AG09319 (cell line): ENCODE measurements at places on chromosomes 3 and 15.
A peak's percentile ranks its signal among the peaks of the same experiment; 100 is the strongest.

GRCh38 chr15:76846782-76847181, 58.4 kb downstream of the SCAPER start:
- DNase-seq, result no peak

DNA sequence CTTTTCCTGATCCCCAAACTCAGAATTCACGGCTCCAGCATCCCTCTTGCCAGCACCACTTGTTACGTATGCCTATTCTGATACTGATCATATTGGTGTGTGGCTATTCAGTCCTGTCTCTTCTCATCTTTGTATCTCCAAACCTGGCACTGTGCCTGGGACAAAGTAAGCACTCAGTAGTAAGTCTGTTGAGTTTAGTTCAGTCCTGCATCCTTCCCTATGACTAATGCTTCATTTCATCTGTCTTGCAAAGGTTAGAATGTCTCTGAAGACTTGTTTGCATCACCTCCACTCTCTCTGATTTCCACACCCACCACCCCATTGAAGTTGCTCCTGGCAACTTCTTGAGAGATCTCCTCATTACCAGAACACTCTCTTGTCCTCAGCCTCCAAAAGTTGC, 80.3 kb downstream of the HMG20A start:
- peak; percentile 29 for DNase-seq

- DNase-seq, result no peak
These were observed 172.8 kb upstream of the UBE3A start for GRCh38 chr15:25611603-25612002.

DNA sequence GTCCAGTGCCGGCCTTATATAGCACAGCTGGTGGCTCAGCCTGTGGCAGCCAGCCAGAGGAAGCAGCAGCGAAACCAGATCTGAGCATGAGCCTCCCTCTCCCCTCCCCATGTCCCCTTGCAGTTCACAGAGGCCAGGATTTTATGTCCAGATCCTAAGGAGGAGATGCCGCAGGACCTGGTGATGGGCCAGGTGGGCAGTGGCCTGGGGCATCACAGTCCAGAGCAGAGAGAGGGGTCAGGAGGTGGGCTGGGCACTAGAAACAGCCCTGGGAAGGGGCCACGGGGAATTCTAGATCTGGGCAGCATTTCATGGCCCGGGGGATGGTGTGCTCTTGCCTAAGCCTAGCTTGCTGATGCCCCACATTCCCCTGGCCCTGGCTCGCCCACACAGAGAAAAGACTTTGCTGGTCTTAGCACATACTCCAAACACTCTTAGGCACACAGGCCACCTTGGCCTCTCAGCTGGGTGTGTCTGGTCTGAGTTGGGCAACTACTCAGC, 259 bp upstream of the CILP start:
- no peak for DNase-seq

GRCh38 chr3:20462723-20463122, 276.7 kb upstream of the SGO1 start:
- no peak for DNase-seq
